ENCODE measurements at places on chromosomes 7 and 10. TPM values are rescaled to one million over a fixed set of nuclear protein-coding genes. Genes with fewer than 3 reads are reported as not detected.

ECHDC3 gene
- 5.0 TPM for polyA plus RNA-seq

CHPF2 gene
- polyA plus RNA-seq: 80.0 TPM

EBLN1 gene
- not detected for polyA plus RNA-seq

SYPL1 gene
- polyA plus RNA-seq: 33.0 TPM

LEP gene
- not detected for polyA plus RNA-seq

PDAP1 gene
- 193 TPM for polyA plus RNA-seq

MUC3A gene
- not detected for polyA plus RNA-seq

PDZD7 gene
- 1.5 TPM for polyA plus RNA-seq

GRCh38 chr7:44650772-44651171 is 44.3 kb downstream of the OGDH start:
- no peak for DNase-seq

GRCh38 chr7:84637568-84638338 is 443.2 kb upstream of the SEMA3A start:
- DNase-seq: peak; percentile 90

DNA sequence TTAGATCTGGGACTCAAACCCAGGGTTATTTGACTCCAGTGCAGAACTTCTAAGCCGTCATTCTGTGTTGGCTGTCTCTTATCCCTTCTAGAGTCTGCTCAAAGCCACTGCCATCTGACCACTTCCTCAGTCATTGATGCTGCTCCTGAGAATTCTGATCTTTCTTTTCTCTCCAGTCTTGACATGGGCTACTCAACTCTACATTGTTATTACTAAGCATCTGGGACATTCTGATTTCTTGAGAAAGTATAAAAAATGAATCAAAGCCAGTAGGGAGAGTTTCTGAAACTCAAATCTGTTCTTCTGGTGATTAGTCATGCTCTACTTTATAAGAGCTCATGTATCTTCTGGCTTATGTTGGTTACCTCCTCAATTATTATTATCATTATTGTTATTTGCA is 48.7 kb downstream of the ANK3 start:
- DNase-seq: no peak

DNA sequence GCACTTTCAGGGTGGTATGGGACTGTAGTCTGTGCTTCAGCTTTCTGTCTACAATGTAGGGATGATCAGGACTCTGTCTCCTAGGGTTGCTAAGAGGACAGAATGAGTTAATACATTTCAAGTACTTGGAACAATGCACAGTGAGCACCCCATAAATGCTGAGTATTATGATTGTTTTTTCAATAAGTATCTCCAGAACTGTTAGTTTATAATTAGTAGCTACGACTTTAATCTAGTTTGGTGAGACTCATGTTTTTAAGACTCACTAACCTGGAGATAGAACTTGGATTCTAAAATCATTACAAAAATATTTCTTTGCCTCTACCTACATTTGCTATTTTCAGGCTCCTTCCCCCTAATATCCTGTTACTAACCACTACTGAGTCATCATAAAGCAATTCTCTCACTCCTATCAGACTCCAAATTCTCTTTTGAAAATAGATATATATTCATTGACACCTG is 95.3 kb downstream of the CPED1 start:
- peak; percentile 51 for DNase-seq

DNA sequence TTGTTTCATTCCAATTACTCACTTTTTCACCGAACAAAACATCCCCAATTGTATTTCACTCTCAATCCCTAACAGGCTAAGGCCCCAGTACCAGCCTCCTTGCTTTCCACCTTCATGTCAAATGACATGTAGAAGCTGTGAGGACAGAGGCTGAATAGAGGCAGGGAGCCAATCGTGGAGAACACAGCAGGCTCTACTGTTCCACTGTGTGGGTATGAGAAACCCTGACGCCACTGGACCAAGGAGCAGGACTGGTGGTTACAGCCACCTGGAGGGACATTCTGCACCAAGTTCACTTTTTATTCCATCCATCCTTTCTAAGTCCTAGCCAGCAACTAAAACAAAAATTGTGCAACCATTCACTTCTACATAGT is 502.8 kb downstream of the SORCS1 start:
- DNase-seq: no peak

DNA sequence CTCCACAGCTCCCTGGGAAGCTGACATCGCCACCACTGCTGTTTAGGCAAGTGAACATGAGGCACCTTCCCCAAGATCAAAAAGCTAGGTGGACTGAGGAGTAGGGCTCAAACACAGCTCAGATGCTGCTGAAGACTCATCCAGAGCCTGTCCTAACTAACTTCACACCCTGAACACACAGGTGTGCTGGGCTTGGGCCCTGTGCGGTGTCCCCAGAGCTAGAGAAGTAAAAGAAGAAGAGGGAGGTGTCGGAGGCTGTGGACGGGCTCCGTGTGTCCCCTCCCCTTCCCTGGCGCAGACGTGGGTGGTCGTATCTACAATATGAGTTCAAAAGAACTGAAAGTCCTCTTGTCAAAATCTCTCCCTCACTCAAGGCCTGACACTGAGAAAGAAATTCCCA is 373.4 kb upstream of the MGMT start:
- DNase-seq: no peak

DNA sequence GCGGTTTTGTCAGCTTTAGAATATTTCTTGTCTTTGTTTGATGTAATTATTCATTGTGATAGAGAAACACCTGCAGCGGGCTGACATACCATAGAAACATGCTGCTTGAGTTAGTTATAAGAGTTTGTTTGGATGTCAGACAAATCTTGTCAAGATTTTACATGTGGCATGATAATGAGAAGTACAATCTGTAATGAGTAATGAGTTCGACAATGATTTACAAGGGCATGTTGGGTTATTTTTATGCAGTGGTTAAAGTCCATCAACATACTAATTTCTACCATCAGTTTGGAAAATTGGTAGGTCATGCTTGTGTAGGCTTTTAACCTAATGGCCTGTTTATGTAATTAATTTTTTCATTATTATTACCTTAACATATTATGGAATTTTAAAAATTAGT is 31.3 kb downstream of the FZD1 start:
- no peak for DNase-seq

DNA sequence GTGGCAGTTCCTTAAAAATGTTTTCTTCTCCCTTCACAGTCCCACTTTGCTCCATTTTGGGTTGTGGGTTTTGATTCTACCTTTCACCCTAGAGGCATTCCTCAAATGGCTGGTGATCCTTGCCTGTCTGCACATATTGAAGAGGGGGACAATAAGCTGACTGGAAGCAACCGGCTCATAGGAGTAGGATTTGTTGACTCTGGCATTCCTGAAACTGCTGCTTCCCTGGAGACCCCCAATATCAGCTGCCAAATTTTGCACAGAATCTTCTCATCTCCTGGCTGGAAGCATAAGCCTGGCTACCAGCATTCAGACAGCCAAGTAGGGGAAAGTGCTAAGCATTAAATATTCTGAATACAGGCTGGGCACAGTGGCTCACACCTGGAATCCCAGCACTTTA is 53.7 kb downstream of the KIF5B start:
- no peak for DNase-seq

GRCh38 chr7:128814499-128814898 is 15.7 kb upstream of the FLNC start:
- DNase-seq: no peak

DNA sequence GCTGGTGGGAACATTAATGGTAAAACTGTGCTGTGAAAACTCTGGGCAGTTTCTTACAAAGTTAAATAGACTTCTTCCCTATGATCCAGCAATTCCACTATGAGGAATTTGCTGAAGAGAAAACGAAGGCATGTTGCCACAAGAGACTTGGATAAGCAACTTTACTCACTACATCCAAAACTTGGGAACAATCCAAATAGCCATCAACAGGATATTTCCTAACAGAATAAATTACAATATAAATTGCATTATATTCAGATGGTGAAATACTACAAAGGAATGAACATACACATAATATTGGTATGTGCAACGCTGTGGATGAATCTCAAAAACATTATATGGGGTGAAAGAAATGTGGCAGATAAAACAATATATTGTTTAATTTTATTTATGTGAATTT is 21.4 kb upstream of the MKI67 start:
- DNase-seq: peak; percentile 82

DNA sequence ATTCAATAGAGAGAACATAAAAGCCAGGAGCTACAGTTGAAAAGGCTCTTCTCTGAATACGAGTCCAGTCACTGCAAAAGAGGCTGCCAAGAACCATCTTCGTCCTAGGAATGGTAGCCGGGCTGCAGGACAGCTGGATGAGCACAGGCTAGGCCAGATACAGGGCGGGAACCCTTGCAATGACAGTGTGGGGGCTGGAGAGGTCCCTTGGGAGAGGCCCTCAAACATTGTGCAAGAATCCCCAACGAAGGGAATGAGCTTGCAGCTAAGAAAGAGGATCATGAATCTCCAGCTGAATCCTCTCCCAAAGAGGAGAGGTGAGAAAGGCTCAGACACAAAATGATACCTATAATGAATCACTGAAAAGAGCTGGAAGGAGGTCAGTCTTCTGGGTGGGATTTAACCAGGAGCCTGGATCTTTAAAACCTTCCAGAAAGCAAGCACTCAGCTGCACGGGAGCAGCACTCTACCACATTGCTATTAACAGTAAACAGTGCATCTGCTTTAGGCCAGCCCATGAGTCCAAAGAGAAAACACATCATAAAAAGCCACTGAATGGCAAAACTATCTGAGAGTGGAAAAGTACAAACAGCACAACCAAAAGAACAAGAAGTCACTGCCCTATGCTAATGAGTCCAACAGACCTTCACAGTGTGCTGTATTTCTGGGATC is 287.9 kb downstream of the TNS3 start:
- peak; percentile 51 for DNase-seq

GRCh38 chr7:107874605-107875446 is 16.2 kb upstream of the DLD start:
- peak; percentile 67 for DNase-seq

DNA sequence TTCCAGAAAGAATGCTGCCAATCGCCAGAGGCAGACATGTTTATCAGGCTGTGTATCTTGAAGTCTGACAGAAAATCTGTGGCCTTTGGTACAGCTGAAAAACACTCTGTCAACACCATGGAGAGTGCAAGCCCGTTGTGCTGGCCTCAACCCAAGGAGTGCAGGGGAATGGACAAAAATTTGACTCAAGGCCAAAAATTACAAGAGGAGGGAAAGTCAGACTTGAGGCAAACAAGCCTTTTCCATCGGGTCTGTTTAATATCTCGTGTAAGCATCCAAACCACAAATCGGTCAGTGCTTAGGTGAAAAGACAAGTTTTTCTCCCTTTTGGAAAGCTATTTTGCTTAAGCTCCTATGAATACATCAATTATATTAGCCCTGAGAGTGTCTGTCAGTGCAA is 305.3 kb upstream of the NFE2L3 start:
- peak; percentile 79 for DNase-seq

DNA sequence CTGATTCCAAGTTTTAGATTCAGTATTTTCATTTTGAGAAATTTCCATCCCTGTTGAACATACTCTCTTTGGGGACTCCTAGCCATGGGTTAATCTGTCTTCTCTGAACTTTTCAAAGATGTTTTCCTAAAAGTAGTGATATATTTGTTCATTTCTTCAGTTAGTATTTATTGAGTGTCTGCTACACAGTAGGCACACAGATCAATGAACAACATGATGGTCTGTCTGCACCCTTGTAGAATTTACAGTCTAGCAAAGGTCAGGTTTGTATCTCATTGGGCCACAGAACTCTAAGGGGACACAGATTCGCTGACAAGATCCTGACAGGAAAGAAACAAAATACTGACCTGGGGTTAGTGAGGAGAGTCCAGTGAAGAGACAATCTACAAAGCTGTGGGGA is 42.2 kb upstream of the PAPSS2 start:
- no peak for DNase-seq

- no peak for DNase-seq
These were observed 409.9 kb upstream of the SHH start for GRCh38 chr7:156222151-156222550.
